ENCODE measurements at places on chromosomes 2 and 18.
A peak's percentile ranks its signal among the peaks of the same experiment; 100 is the strongest.

- peak; percentile 68 for DNase-seq
Observed at GRCh38 chr2:69026026-69026425, 13.0 kb downstream of the ANTXR1 start.

- no peak for DNase-seq
Observed at GRCh38 chr18:41973983-41974382, 18.9 kb downstream of the PIK3C3 start.

DNA sequence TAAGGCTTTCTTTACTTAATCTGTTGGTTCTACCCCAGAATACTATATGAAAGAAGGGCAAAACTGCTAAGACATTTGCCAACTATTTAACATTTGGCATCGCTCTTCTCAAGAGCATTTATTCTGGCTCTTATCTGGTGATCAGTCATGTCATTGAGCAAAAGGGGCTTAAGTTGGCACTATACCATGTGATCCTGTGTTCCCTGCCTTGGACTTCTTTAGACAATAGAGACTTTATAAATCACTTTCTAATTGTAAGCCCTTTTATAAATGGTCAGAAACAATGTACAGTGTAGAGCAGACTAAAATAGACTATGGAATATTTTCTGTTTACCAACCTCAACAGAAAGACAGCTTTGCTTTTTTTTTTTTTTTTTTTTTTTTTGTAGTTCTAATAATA lies 52.1 kb downstream of the GTF3C3 start:
- DNase-seq = no peak

GRCh38 chr18:76765649-76766048 lies 56.7 kb upstream of the ZNF236 start:
- no peak for DNase-seq

GRCh38 chr2:187477051-187477450 lies 29.0 kb upstream of the CALCRL start:
- no peak for DNase-seq

DNA sequence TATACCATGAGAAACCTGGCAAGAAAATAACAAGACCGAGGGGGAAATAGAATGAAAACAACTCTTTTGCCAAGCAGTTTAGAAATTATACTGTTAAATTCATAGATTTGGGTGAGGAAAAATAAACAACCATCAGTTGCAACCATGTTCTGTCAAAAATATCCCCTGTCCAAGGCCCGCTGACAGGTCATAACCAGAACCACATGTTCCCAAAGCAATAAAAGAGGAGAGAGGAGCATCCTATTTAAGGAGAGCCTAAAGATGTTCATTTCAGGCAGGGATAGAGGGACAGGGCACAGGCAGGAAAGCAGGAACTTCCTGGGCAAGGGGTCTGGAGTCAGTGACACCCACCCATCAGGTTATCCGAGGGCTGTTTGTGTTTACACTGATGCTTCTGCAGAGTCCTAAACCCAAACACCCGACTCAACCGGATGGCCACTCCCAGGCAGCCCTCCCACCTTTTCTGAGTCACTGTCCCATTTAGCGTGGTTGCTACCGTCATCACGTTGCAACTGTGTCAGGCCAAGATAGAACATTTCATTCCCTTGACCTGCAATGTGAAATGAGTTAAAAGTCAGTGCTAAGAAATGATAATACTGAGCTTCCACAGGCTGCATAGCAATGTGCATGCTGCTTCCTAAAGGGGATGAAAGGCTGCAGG lies 468.3 kb upstream of the RAB12 start:
- DNase-seq = no peak

DNA sequence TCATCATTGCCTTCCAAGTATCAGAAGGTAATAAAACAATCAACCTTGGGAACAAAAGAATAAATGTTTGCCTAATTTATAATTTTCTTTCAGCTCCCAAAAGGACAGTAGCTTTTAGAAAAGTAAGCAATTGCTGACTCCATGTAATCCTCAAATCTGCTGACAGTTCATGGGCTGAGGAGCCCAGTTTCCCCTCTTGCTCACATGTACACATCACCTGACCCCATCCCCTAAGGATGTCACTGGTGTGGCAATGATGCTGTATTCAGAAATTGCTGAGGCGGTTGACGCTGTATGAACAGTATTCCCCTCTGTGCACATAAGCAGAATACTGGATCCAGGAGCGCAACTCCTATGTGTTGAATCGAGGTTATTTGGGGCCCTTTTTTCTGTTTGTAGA lies 56.1 kb upstream of the LYPD1 start:
- DNase-seq = no peak

GRCh38 chr2:71067567-71068217 lies 756 bp upstream of the NAGK start:
- DNase-seq = peak; percentile 26

GRCh38 chr18:72783530-72783929 lies 84.3 kb downstream of the NETO1 start:
- no peak for DNase-seq

DNA sequence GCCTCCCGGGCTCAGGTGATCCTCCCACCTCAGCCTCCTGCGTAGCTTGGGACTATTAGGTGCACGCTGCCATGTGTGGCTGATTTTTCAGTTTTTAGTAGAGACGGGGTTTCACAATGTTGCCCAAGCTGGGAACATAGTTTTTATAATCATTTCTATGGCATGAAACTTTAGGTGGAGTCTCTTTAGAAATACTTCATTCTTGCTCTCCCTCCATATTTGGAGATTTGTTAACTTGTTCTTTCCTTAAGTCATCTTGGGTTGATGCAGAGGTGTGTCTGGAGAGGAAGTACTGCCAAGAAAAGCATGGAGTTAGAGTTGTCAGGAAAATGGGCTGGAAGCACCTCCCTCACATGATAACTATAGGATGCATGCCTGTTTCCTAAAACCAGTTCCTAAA lies 17.4 kb downstream of the ZNF532 start:
- no peak for DNase-seq

GRCh38 chr2:180980943-180981911 lies 822 bp downstream of the UBE2E3 start:
- DNase-seq = peak; percentile 14

Measured in WERI-Rb-1 (cell line).